G401 (cell line): ENCODE measurements at places on chromosomes 3 and 15.

DNA sequence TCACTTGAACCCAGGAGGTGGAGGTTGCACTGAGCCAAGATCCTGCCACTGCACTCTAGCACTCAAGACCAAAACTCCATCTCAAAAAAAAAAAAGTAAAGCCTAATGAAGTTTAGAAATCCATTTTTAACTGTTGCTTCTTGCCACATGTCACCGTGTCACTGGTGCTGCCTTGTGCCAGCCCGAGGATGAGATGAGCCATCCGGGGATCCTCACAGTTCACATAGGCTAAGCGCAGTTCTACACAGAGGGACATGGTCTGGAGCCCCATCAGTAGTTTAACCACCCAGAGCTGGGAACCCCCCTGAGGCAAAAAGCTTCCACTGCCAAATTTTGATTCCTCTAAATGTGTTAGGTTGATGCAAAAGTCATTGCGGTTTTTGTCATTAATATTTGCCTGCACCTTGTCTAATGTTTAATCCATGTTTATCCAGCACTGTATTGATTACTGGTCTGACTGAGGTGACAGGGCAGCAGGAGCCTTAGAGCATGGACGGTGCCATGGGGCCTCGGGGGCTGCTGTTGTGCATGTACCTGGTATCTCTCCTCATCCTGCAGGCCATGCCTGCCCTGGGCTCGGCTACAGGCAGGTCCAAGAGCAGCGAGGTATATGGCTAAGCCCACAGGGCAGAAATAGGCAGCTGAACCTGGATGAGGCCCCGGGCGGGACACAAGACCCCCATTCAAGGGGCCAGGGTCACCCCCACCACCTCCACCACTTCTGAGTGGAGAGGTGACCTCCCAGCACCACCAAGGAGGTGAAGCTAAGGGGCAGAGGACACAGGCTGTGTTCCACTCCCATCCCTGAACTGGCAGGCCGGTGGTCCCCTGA, at the start of gene ITIH1:
Gene ITIH1, plus strand, starts transcription at position 473 of the 832 bp plus-strand sequence. Its CDS starts 17 bp downstream, at position 490.
- no peak for DNase-seq

DNA sequence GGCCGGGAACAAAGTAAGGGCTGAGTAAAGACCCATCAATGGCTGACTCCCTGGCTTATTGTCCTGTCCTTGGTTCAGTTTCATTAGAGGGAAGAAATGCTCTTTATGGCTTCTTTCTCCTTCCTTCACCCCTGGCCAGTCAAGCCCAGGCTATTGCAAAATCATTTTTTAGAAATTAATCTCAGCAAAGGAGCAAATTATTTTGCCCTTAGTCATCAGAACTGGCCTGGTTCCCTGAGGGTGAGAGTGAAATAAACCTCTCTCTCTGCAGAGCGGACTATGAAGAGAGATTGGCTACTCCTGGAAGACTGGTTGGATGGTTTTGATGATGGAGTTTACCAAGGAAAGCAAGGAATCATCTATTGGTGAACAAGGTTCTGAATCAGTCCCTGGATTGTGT, 52.7 kb upstream of the OXTR start:
- DNase-seq, result no peak

GRCh38 chr3:48463703-48464102, 17.2 kb downstream of the ATRIP start:
- DNase-seq, result no peak

DNA sequence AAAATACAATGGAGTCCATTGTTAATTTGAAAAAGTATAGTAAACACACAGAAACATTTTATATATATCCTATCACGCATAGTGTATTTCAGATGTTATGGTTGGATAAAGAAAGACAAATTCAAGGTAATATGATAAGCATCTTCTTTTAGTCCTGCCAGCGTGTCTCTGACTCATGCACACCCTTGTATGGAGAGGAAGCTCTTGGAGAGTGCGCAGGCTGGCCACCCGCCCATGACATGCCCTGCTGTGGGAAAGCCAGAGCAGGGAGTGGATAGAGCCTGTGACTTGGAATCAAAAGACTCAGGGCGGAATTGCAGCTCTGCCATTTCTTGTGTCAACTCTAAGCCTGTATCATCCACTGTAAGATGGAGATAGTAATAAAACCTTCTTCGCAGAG, 23.0 kb upstream of the COPG1 start:
- DNase-seq, result peak; percentile 95

DNA sequence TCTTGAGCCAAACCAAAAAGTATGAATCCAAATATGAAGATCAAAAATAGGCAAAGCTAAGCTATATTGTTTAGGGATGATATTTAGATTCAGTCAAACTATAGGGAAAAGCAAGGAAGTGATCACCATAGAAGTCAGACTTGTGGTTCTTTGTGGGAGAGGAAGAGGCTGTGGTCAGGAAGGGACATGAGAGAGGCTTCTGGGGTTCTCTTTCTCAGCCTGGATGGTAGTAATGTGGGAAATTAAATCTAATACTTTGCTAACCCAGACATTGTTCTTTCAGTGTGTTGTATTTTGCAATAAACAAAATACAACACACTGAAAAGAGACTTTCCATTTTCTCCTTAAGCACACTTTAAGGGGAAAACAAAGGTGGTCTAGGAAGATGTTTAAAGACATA, 3.1 kb downstream of the CX3CR1 start:
- DNase-seq, result no peak

DNA sequence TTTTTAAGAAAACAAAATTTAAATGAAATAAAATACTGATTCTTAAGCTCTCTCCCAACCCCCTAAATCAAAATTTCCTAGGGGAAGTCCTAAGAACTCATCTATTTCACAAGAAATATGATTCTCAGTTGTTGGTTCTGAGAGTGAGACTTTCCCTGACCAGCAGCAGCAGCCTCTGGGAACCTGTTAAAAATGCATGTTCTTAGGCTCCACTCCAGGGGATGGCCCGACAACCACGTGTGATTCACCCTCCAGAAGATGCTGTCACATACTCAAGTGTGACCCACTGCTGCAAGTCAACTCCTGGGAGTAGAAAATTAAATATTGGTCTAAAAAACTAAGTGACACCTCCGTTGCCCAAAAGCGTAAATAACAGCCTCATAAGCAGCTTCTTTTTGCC, 343.2 kb upstream of the NR2F2 start:
- DNase-seq, result no peak

- peak; percentile 90 for DNase-seq
Measured at GRCh38 chr15:68204776-68205557, at the start of gene CALML4. Gene CALML4, minus strand, starts transcription at chr15:68205332. Its CDS starts 85 bp downstream, at chr15:68205247.

GRCh38 chr3:155159301-155159700, 79.2 kb downstream of the MME start:
- DNase-seq, result no peak
